ENCODE measurements at places on chromosomes 7 and 10.

DNA sequence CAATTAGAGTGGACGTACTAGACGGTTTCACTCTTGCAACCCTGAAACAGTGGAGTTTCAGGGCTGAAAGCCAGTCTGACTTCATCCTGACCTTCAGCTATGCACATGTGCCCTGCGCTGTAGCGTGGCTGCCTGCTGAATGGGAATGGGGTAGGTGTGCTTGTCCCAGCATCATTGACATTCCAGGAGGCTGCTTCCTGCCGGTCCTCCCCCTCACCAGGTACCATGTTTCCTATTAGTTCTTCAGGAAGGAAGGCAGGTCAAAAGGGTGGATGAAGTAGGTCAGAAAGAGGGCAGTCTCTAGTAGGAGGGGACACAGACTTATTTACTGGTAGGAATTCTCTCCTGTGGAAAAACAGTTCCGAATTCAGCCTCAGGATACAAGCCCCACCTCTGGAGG is 551.8 kb upstream of the GALNT17 start:
- no peak for DNase-seq

DNA sequence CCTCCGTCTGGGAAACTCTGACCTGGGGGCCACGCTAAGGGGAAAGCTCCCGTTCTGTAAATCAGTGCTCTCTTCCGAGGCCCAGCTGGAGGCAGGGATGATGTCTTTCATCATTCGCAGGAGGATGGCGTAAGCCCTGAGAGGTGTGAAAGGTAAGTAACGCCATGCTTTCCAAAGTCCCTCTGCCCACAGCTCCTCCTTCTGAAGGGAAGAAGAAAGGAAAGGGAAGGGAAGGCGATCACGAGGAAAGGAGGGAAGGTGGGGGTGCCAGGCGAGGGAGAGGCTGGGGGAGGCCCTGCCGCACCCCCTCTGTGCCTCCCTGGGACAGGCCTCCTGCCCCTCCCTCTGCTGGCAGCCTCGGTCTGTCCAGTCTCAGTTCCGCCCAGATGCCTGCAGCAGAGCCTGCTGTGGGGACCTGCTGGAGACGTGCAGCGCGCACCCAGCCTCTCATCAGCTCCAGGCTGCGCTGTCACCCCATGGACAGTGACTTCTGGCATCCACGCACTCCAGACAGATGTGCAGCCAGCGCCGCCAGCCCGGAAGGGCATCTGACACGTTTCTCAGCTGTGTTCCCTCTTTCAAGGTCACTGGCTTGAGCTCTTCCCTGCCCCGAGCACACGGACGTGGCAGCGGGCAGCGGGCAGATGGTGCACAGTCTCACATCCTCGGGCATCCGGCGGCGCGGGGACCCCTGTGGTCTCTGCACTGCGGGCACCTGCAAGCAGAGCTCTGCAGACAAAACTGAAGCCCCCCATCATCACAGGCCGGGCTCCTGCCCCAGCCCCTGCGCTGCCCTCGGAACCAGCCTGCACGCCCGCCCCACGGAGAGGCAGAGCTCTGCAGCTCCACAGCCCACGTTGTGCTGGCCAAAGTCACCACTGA is 60.6 kb downstream of the INSIG1 start:
- DNase-seq: no peak

GRCh38 chr10:47456079-47456785 is 27.7 kb downstream of the ANXA8 start:
- DNase-seq: no peak

GRCh38 chr7:91940171-91940570 is 491 bp upstream of the AKAP9 start:
- DNase-seq: no peak

DNA sequence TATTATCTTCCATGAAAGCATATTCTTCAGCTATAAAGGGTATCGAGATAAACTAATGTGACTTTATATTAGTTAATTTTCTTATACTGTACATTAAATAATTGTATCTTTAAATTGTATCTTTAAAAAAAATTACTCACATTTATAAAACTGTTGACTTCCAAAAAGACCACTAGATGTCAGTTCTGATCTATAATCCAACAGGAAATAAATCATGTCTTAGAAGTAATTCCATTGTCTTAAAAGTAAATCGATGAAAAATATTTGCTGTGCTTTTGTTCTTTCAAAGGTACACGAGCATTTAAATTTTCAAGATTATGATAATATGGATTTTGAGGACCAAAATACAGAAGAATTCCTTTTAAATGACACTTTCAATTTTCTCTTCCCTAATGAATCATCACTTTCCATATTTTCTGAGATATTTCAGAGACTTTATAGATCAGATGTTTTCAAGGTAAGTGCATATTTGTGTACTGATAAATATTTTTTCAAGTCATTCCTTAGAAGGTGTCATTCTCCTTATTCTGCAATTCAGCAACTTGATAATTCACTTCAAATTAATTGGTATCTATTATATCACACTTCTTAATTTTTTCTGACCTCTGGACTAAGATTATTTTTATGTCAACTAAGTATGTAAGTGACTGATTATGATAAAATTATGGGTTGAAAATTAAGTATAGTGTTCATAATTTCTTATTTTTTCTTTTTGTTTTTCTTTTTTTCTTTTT is 138.5 kb downstream of the CPED1 start:
- no peak for DNase-seq

DNA sequence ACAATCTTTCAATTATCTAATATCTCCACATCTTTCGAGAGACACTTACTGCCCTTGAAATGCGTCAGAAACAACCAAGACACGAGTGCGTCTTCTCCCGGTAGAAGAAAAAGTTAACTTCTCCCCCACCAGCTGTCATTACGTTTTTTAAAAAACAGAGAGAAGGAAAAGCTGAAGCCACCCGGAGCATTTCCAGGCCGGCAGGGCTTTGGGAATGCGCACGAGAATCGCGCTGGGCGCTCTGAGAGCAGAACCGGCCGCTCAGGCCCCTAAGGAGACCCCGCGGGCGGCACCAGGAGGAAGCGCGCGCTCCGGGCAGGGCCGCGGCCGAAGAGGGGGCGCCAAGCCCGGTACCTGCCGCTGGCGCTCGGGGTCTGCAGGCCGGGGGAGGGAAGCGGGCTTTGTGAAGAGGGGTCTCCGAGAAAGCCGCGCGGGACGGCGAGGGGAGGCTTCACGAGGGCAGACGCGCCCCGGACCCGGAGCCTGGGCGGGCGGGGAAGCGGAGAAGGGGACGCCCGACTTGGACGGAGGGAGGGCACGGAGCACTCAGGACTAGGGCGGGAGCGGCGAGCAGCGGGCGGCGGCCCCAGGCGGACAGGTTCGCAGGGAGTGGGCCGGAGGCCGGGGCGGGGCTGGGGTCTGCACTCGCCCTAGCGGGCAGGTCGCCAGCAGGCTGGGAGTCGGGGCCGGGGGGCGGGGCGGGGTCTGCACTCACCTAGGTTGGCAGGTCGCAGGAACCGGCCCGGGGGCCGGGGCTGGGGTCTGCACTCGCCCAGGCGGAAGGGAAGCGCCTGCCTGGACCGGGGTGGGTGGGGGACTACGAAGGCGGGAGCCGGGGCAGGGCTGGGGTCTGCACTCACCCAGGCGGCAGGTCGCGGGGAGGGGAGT is 932 bp downstream of the ESYT2 start:
- DNase-seq: no peak

DNA sequence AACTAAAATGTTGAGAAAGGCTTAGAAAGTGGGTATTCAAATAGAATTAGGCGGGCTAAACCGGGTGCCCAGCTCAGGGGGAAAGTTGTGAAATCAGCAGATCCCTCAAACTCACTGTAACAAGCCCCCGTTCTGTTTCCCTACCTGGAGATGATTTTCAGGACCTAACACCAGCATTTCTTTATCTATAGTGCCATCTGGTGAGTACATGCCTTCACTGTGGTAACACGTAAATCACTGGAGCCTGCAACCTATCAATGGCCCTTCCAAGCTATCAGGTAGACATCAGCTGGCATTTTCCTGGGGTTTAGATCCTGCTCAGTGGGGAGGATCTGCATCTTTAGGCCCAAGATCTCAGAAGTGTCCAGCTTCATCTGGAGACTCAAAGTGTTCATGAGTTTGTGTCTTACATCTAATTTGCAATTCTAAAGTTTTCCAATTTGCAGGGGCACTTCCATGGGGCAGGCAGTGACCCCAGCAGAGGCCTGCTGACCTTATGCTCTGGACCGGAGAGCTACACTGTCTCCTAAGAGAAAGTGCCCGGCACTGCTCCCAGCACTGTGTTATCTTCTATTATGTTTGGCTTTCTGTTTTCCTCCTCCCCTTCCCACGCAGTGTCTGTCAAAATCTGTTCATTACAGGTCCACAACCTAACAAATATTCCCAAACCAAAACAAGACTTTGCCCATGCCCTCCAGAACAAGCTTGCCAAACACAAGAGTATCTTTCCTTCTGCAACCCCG is 132.5 kb downstream of the LSM5 start:
- no peak for DNase-seq

DNA sequence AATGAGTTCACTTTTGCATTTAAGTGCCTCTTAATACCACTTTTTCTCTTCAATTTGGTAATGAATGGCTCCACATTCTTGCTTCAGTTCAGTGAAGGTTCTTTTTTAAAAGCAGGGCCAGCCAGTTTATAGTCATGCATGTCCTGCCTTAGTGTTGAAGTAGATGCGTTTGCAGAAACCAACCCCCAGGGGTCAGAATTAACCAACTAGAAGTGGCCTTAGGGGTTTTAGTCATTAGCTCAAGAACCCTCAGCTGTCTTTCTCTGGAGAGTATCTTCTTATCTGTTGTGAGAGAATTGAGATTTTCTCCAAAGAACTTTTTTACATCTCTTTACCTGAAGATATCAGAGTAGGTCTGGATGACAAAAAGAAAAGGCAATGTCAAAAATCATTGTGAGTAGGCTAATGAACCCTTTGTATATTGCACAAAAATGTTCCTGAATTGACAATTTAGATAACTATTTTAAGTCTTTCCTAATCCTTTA is 82.2 kb downstream of the PIK3CG start:
- DNase-seq: no peak

- no peak for DNase-seq
These were observed 449.1 kb downstream of the TYW1 start for GRCh38 chr7:67445728-67446127.

- no peak for DNase-seq
These were observed 4.4 kb upstream of the FZD9 start for GRCh38 chr7:73429215-73429614.

DNA sequence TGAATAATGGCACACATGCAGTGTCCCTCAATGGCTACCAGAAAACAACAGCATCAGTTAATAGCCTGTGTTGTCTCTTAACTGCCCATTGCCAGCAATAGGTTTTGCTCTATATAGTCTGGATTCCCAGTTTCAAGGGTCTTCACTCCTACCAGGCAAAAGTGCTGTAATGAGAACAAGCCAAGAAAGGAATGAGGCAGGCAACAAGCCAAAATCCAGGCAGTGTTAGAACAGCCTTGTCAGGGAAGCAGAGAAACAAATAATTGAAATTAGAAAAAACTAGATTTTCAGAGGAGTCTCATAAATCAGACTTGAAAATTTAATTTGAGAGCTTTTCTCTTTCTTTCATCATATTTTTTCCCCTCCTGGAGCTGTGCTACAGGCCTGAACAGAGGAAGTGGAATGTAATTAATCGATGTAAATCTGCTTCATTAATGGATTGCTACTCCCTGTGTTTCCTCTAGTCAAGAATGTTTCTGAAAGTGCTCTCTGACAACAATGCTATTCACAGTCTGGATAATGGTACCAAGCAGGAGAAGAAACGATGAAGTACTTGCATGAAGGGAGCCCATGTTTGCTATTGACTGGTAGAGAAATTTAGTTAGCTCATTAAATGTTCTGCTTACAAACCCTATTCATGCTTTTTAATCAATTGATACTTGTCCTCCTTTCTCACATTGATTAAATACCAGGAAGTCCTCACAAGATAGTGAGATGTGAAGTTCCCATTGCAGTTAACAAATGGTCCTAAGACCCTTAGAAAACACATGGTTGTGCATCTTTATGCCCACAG is 202.0 kb upstream of the LRRTM3 start:
- DNase-seq: no peak

DNA sequence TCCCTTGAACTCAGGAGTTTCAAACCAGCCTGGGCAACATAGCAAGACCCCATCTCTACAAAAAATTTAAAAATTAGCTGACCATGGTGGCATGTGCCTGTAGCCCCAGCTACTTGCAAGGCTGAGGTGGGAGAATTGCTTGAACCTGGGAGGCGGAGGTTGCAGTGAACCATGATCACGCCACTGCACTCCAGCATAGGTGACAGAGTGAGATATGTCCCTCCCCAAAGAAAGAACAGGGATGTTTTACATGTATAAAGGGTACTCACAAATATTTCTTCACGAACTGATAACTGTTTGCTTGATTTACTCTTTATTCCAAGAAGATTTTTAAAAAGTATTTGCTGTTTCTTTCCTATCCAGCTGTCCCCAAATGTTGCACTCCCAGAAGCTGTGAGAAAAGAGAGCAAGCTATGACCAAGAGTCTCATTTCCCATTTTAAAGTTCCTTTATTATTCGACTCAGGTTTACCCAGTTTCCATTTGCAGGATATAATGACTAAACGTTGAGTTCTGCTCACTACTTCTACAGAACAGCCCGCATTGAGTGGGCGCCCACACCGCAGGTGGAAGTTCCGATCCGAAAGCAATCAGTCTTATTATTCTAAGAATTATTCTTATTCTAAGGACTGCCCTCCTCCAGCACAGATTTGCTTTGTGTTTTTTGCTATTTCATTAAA is 90.7 kb downstream of the APBB1IP start:
- no peak for DNase-seq

GRCh38 chr7:131568510-131568909 is 12.1 kb upstream of the PODXL start:
- no peak for DNase-seq

DNA sequence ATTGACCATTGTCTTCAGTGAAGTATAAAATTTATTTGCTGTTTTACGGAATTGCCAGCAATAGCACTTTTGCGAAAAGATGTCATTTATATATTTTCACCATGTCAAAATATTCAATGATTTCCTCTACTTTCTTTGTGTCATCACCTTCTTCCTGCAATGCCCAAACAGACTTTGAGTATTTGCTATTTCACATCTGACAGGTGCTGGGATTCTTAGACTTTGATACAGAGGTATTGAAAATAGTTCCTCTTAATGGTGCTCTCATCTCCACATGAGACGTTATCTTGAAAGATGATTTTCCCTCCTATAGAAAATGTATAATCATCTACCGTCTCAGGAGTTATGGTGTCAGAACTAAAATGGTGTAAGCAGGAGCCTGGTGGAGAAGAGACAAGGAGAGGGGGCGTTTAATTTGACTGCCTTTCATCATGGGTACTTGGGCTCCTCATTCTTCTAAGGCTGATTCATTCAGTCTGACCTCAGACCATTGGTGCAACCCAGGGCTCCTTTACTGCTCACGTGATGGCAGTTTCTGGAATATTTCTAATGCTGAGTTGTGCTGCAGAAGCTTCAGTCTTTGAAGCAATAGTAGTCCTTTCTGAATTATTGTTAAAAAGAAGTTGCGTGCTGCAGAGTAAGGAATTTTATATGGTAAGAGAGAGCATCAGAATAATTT is 404.6 kb downstream of the PHTF2 start:
- DNase-seq: no peak

- no peak for DNase-seq
These were observed 146.5 kb downstream of the TMEM178B start for GRCh38 chr7:141220263-141220880.

DNA sequence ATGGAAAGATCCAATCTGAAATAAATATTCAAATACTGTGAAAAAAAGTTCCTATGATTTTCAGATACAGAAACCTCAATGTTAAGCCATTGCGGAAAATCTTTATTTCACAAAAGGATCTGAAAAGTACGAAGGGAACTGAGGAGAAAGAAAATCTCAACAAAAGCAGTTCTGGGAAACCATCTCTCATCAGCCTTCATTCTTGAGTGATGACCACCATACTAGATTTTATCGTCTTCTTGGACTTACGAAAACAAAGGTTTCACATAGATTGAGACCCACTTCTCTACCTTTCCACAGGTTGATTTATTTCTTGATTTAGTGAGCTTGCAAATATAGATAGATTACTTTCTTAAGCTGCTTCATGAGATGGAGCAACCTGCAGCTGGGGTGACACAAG is 293.4 kb upstream of the LYZL1 start:
- no peak for DNase-seq
